Astrocyte (in vitro differentiated cells and primary cell): ENCODE measurements at places on chromosomes 2 and 18. TPM values are rescaled to one million over a fixed set of nuclear protein-coding genes. Genes with fewer than 3 reads are reported as not detected.

NT5DC4 gene
- total RNA-seq: not detected in 2 replicates

AQP12A gene
- not detected in 2 replicates for total RNA-seq

- no peaks in the 10 kb centered on the region for H3K4me1 ChIP-seq
- no peaks in the 10 kb centered on the region for H3K36me3 ChIP-seq
- H3K27me3 ChIP-seq: no peaks in the 10 kb centered on the region
Observed at GRCh38 chr2:240405684-240406313, 29.7 kb upstream of the GPC1 start.

DNA sequence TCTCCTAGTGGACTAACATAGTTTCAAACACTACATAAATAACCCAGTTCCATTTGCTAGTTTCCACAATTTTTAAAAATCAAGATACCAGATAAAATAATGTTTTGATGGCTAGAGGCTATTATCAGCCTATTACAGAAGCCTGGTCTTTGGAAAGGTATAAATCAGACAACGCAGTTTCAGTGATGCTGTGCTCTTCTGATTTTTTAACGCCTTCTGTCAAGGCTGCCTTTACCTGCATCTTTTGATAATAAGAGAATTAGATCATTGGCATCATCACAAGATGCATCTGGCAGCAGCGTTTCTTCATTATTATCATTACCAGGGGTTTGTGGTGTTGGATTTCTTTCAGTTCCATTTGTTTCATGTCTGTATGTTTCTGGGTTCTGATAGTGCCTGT, 268.7 kb downstream of the MTX2 start:
- H3K36me3 ChIP-seq: no peaks in the 10 kb centered on the region
- H3K4me3 ChIP-seq: no peak overlapping the region
- H3K27ac ChIP-seq: no peak overlapping the region
- no peaks in the 10 kb centered on the region for H3K4me1 ChIP-seq
- DNase-seq: no peak
- peaks cover 2% of the 10 kb centered on the region for H3K27me3 ChIP-seq
